ENCODE measurements at places on chromosomes 3 and 15. TPM values are rescaled to one million over a fixed set of nuclear protein-coding genes. Genes with fewer than 3 reads are reported as not detected.

Gene CAMP
- 2.3 TPM for total RNA-seq

Gene TUSC7
- total RNA-seq: not detected

DNA sequence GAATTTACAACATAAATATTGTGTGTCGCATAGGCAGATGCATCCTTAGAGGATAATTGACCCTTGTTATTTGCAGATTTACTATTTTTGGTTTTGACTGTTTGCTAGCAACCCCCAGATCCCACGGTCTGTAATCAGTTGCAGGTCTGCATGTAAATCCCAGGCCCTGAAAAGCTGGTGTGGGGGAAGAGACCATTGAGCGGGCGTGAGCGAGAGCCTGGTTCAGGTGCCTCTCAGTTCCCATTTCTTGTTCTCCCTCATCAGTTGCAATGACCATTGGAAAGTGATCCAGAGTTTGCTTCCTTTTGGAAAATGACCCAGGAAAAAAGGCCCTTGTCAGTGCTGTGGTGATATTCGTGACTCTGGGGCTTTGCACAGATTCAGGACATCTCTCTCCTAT is 238.9 kb downstream of the UACA start:
- no peak for DNase-seq

DNA sequence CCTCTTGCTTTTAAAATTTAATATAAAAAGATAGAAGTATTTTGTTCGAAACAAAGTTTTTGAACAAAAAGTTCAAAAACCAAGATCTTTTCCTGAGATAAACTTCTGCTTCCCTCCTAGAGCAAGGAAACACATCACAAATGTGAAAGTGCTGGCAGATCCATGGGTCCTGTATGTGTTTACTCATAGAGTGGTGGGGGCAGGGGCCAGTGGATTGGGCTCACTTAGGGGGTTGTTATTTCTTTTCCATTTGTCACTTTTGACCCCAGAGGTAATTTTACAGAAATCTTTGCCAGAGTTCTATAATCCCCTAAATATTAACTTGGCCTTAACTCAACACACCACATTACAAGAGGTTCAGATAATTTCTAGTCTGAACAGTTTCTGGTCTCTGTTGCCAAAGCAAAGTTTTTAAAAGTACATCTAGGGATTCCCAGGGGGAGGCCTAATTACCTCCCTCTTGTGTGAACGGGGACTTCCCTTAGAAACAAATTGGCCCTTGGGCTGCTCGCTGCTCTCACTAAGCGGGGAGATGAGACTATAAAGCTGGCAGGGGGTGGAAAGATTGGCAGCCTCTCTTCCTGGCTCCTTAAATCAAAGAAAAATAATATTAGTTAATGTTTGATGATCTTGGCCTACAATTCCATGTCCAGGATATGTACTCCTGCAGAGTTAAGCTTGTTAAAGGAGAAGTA is 66.8 kb upstream of the PTX3 start:
- no peak for DNase-seq

- DNase-seq: no peak
Measured at GRCh38 chr3:12630292-12630691, 33.6 kb downstream of the RAF1 start.

Gene UBA7
- 128 TPM for total RNA-seq

- no peak for DNase-seq
Measured at GRCh38 chr3:53282581-53282980, 26.8 kb upstream of the TKT start.

GRCh38 chr15:75597667-75598341 is 18.7 kb upstream of the PTPN9 start:
- DNase-seq: no peak

DNA sequence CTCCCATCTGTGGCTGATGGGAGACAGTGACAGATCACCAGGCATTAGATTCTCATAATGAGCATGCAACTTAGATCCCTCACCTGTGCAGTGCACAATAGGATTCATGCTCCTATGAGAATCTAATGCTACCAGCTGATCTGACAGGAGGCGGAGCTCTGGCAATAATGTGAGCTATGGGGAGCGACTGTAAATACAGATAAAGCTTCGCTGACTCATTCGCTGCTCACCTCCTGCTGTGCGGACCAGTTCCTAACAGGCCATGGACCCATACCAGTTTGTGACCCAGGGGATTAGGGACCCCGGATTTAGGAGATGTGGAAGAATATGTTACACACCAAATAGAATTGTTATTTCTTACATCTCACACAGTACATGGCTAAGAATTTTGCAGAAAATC is 6.7 kb downstream of the ARGFX start:
- no peak for DNase-seq

Gene SERPINI2
- total RNA-seq: 2.3 TPM

GRCh38 chr15:66873856-66874255 is 171.8 kb downstream of the SMAD6 start:
- no peak for DNase-seq

GRCh38 chr3:133588035-133588434 is 14.5 kb downstream of the CDV3 start:
- DNase-seq: no peak

DNA sequence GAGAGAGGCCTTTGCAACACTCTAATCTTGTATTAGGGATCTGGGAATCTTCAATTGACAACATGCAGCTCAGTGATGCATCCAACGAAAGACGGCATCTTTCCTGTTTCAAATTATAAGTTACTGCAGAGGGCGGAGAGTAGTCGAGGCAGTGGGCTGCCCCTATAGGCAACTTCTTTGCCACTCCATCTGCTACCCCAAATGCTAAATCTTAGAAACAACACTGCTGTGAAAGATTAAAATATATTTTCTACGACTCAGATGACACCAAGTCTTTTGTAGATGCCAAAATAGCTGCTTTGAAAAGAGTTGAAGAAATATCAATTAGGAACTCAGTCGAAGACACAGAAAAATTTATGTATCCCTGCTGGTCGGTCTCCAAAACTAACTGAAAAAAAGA is 161.0 kb upstream of the FEZF2 start:
- DNase-seq: no peak

DNA sequence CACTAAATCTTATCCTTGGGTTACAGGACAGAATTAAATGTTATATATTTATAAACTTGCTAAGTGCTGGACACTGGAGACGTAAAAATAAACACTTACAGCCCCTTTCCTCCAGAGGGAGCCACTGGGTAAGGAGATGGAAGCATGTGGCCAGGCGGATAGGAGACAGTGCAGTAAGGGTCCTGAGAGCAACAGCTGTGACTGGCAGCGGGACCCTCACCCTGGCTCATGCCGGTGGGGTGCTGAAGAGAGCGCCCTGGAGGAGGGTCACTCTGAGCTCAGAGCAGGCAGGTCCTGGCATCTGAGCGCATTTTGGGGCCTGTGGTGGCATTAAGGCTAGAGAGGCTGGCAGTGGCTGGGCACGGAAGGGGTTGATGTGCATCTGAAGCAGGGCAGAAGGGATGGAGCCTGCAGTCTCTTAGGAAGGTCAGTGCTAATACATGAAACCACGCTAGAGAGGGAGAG is 16.0 kb downstream of the SEC61A1 start:
- DNase-seq: no peak

Gene FBXL22
- 1.4 TPM for total RNA-seq

GRCh38 chr3:159082519-159082918 is 280.7 kb downstream of the MFSD1 start:
- no peak for DNase-seq

DNA sequence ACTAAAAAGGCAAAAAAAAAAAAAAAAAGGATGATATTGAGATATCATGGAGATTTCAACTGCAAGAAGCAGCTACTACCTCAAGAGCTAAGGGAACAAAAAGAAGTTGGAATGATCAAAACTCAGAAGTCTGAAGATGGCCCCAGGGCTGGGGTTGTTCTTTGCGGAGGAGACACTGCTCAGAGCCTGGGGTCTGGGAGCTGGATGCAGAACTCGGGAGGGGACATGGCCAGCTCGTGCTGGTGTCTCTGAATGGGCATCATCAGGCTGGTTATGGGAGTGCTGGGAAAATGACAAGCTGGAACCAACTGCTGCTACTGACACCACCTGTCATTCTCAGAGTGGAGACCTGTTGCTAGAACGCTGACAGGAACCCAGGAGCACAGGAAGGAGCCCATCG is 14.2 kb upstream of the ADIPOQ start:
- no peak for DNase-seq

- DNase-seq: no peak
Measured at GRCh38 chr15:95259513-95259912, 1028.2 kb downstream of the MCTP2 start.

Gene FOXL2NB
- not detected for total RNA-seq

Gene SPATA12
- 0.15 TPM for total RNA-seq

DNA sequence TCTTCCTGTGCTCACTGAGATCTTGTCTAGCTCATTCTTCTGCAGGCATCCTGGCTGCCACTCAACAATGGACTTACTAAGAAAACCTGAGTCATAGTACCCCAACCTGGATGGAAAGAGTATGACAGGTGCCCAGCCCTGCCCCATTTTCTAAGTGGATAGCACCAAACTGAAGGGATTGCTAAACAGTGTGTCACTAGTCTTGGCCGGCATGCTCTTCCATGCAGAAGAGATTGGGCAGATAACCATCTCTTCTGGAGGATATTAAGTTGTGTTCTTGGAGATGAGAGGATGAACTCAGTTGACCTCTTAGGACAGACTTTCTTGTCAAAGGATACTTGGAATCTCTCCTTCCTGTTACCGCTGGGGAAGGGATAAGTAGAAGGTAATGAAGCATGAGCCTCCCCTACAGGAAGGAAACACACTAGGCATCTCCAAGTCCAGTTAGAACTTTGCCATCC is 797.5 kb downstream of the AGBL1 start:
- DNase-seq: no peak

Gene TMCO5A
- total RNA-seq: not detected

DNA sequence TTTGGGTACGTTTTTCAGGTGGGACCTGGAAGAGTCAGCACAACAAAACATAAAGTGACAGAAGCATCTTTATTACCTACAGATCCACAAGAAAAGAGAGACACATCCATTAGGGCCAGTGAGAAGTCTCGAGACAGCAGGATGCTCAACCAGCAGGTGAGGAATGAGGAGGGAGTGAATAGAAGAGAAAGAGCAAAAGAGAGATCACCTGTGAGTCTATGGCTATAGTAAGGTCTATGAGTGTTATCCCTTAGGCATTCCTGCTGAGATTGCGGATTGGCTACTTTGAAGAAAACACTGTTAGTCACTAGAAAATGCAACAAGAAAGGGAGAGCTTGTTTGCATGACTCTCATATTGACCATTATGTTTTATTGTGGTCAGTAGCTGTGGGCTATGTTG is 1556.2 kb upstream of the GBE1 start:
- DNase-seq: no peak

GRCh38 chr15:58880320-58880719 is 53.2 kb downstream of the SLTM start:
- no peak for DNase-seq

DNA sequence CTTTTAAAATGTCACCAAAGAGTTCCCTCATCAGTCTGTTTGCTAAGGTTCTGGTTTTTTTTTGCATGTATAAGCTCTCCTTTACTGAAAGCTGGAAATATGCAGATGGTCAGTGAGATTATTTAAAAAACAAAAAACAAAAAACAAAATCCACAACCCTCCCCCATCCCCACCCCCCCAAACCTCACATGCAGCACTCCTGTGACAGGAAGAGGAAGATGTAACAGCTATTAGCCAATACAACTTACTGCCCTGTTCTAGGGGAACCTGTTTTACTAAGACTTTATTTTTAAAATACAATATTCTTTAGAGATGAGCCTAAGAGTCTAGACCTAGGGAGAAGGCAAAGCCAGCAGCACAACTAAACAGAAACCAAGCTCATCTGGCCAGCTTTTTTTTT is 39.5 kb downstream of the ANP32A start:
- DNase-seq: no peak

Gene UBP1
- total RNA-seq: 67.0 TPM

DNA sequence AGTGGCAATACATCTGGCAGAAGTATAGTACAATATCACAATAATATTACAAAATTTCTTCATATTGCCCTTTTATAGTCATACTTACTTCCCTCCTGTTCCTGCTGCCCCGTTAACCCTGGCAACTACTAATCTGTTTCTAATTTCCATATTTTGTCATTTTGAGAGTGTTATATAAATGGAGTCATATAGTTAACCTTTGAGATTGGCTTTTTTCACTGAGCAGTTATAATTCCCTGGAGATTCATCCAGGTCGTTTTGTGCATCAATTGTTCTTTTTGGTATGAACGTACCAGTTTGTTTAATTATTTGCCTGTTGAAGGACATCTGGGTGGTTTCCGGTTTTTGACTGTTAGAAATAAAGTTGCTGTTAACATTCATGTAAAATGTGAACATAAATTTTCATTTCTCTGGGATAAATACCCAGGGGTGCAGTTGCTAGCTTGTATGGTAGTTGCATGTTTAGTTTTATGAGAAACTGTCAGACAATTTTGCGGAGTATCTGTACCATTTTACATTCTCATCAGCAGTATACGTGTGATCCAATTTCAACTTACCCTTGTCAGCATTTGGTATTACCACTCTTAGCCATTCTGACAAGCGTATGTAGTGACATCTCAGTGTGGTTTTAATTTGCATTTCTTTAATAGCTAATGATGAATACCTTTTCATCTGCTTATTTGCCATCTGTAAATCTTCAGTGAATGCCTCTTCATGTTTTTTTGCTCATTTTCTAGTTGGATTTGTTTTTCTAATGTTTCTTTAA is 32.2 kb upstream of the IL20RB start:
- no peak for DNase-seq

DNA sequence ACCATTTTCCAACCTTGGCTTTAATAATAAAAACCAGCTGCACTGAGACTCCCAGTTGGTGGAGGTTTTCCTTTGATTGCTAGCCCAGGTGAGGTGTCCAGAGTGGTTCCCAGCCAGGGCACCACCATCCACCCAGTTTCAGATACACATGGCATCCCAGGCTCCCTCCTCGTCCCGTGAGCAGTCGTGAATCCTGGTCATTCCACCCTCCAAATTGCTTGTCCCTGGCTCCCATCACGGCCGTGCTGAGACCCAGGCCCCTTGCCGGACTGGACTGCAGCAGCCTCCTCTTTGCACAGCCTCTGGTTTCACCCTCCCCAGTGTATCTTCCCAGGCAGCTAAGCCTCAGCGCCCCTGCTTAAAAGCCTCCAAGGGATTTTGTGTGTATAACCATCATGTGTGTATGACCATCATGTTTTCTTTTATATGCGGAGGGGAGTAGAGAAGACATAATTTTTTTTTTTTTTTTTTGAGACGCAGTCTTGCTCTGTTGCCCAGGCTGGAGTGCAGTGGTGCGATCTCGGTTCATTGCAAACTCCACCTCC is 106.3 kb downstream of the ETFA start:
- DNase-seq: no peak

DNA sequence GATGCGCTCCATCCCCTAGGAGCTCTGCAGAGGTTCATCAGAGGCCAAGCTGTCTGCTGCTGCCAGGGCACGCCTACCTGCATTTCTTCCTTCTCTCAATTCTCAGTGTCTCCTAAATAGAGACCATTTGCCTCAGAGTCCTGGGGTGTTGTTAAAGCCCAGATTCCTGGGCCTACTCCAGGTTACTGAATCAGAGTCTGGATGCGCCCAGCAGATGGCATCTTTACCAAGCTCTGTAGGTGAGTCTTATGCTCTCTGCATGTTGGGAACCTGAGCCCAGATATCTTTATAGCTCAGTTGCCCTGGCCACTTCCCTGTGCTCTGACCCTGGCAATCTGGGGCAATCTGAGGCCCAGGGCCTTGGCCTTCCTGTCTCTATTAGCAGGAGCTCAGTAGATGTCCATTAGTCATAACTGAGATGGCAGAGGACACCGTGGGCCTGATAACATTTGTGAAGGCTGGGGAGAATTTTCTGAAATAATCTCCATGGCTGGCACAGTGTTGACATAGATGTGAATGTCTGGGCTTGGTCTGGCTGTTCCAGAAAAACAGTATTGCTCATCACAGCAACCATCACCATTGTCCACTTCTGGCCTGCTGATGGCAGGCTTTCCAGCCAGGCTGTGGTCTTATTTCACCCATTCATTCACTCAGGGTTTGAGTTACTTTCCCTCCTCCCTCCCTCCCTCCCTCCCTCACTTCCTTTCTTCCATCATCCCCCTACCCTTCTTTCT is 13.3 kb upstream of the RBP1 start:
- DNase-seq: no peak

Data from lower lobe of right lung (tissue), 2 donors.